ENCODE measurements at places on chromosomes 5 and 9. TPM values are rescaled to one million over a fixed set of nuclear protein-coding genes. Genes with fewer than 3 reads are reported as not detected.

IRX1 gene
- total RNA-seq: 1.7 TPM

RABGAP1 gene
- 51.3 TPM for total RNA-seq

REXO4 gene
- 39.8 TPM for total RNA-seq

PRSS3 gene
- total RNA-seq: 3.1 TPM

LIFR gene
- total RNA-seq: 7.7 TPM

OR2S2 gene
- not detected for total RNA-seq

CTXN3 gene
- not detected for total RNA-seq

PPP1R26 gene
- total RNA-seq: 30.4 TPM

AGXT2 gene
- total RNA-seq: not detected

ARSB gene
- total RNA-seq: 3.1 TPM

ENTPD8 gene
- not detected for total RNA-seq

FOXD4L4 gene
- 0.34 TPM for total RNA-seq
